Stimulated activated CD8-positive, alpha-beta memory T cell treated with anti-CD3 and anti-CD28 coated beads, Interleukin-7, amount 100 ng/mL, for 48 hours (primary cell): ENCODE measurements at places on chromosomes 13 and 19.

DNA sequence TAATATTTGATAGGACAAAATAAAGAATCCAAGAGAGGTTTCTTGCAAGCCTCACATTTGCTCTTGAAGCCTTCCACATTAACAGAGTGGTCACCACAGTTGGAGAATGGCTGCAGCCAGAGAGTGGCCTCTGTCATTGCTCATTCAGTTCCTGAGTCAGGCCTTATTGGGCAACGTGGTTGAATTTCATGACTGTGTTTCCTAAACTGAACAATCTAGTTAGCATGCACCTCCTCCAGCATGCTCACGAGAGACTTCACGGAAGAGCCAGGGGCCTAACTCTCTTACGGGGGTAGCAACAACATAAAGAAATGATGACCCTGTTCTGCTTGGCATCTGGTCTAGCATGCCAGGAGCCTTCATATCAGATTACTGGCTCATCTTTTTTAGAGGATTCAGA, 9.6 kb upstream of the UBL3 start:
- no peak for DNase-seq

DNA sequence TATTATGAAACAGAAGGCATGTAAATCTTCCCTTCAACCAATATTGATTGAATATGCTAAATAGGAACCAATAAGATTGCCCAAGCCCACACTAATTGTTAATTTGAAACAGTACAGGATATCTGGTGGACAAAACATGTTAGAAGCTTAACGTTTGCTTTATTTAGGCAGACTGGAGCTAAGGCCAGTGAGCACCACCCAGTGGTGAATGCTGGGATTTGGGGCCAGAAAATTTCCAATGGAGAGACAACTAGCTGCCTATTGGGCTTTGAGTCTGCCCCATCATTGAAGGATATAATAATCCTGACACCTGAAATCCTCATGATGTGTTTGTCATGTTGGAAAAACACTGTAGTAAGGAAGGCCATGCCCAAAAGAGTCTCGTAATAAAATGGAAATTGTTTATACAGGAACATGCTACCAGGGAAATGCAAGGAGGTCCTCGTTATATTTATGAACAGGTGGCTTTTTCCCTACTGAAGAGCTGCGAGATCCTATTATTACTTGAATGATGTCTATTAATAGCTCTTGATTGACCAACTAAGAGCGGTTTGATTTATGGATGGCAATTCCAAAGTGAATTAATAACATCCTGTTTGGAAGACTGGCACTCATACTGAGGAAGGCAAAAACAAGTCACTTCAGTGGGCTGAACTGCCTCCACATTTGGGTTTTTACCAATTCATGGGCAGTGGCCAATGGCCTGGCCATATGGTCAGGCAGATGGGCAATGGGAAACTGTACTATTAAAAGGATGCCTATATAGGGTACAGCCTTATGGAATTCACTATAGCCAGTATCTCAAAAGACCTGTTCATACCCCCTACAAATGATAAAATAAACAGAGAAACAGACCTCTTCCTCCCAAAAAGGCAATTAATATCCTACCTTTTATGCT, 8.7 kb downstream of the SIGLECL1 start:
- no peak for DNase-seq

- no peak for DNase-seq
Measured at GRCh38 chr13:103540382-103540765, 474.2 kb upstream of the SLC10A2 start.

GRCh38 chr19:16038196-16038695, 38.0 kb upstream of the TPM4 start:
- DNase-seq = no peak

DNA sequence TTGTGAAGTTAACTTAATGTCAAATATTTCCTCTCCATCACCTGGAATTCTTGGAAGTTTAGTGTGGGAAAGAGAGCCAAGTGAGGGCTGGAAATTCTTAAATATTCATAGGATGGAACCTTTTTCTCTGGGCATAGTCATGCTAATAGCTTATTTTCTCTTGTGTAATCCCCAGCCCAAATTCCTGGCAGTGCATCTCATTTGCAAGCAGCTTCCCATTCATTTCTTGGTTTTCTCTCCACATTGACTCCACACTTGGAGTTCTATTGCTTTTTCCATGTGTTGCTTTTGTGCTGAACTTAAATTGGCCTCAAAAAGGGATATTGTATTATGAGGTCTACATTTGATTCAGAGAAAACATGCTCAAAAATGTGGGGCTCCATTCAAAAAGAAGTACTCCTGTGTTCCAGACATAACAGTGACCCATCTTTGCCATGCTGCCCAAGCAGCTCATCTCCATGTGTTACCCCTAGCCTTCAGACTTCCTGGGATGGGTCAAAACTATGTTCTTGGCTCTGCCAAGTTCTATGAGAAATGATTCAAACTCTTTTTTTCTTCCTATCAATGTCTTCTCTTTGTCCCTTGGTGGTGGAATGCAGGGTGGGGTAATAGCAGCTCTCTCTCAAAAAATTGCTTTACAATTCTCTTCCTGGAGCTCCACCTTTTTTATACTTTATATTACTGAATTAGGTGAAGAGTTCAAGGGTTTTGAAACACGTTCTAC, 2471.5 kb downstream of the PCDH9 start:
- no peak for DNase-seq

DNA sequence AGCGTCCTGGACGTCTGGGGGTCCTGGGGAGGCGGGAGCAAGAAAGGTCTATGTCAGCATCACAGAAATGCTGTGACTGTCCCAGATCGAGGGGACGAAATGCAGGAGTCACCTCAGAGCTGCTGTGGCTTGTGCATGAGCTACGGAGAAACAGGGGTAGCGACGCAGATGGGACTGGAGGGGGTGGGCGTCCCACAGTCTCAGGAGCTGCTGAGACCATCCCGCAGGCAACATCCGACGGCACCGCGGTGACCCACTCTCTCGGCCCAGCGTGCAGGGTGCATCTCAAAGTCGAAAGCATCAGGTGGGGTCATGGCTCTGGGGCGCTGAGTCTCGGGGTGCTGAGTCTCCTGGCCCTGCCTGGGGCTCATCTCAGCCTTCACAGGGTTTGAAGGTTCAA, 37.4 kb upstream of the C13orf46 start:
- no peak for DNase-seq

- DNase-seq = no peak
Measured at GRCh38 chr19:16015805-16016173, 60.5 kb upstream of the TPM4 start.

- DNase-seq = no peak
Measured at GRCh38 chr13:58004751-58005150, 373.2 kb downstream of the PCDH17 start.

- DNase-seq = no peak
Measured at GRCh38 chr13:35191883-35192282, 249.8 kb downstream of the NBEA start.

DNA sequence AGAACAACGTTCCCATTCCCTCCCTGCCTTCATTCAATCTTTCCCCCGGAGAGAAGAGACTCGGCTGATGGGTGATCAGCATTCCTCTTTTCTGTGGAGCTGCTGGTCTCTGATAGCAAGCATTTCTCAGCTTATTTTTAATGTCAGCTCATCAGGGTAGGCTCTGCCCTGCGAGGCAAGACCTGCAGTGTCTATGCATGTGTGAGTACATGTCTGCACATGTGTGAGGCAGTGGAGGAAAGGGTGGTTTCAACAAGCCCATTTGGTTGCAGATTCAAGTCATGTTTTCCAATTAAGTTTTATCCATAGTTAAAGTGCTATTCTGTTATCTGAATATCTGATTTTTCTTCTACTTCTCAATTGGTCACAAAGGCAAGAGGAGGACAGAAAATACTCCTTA, 19.5 kb downstream of the SLC10A2 start:
- no peak for DNase-seq

DNA sequence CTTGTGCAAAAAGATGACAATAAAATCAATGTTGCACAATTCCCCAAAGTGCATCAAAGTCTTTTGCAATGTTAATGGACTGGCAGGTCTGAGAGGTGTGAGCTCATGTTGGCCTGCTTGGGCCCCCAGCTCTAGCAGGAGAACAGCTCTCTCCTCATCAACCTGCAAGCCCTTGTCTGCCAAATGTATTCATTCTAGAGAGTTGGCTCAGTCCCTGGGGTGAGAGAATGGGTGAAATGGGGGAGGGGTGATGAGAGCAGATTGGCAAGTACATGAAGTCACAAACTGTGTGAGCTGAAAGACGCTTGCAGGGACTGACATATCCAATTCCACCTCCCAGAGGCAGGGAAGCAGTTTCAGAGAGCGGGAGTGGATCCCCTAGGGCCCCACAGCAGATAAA, 465.1 kb upstream of the ZNF507 start:
- DNase-seq = no peak

GRCh38 chr13:28327373-28328270, 167.3 kb downstream of the FLT1 start:
- no peak for DNase-seq

DNA sequence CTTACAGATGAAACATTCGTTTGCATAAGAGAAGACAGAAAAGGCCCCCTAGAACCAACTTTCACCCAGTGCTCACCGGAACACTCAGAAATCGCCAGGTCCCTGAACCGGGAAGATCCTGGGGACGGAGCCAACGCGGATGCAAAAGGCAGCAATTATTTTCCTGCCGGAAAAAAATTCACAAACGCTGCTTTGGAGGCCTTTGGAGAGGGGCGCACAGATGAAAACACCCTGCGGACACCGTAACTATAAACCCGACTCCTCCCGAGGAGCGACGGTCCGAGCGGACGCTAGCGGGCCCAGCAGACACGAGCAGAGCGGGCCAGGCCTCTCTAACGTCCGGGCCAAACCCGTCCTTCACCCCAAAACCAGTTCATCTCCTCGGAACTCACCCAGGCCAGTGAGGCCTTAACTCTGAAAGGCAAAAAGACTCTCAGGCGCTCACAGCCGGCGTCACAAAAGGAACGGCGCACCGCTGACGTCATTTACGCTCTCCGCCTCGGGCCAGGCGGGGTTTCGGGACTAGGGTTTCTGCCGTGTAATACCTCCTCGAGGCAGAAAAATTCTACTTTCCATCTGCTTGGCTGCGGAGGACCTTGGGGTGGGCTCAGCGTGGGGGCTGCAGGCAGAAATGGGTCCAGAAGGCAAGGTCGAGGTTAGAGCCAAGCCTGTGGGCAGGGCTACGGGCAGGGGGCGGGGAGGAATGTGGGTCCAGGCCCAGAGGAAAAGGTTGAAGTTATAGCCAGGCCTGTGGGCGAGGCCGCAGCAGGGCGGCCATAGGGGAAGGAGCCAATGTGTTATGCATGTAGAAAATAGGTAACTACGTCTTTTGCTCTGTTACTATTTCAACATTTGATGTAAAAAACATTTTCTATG, at the start of gene ZNF426:
Gene ZNF426, minus strand, starts transcription at position 463 of the 876 bp plus-strand sequence. CDS start 2,413 bp downstream, outside the sequence.
- DNase-seq = peak; percentile 79

- DNase-seq = no peak
Measured at GRCh38 chr13:28094306-28094705, 6.1 kb downstream of the FLT3 start.

DNA sequence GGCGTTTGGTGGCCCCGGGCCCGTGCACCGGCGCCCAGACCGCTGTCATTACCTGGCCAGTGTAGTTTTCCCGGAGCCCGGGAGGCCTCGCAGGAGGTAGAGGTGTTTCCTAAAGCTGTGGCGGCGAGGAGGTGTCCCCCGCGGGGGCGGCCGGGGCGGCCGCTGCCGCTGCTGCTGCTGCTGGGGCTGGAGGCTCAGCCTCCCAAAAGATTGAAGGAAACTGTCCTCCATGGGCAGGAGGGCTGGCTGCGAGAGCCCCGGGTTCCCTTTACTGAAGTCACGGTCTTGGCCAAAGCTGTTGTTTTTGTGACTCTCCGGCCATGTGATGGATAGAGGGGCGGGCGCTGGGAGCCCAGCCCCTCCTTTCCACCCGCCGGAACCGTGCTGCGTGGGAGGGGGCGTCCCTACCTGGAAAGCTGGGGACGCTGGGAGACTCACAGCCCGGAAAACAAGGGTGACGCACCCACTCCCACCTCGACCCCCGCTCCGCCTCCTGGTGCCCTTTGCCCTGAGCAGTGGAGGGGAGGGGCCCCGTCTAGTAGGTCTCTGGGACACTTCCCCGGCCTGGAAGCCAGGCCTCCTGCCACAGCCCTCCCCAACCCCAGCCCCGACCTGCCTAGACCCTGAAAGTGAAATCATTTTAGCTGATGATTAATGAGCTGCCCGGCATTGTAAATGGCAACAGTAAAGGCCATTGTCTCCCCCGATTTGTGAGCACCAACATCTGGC, at the start of gene N4BP2L1:
Gene N4BP2L1, minus strand, starts transcription at position 279 of the 729 bp plus-strand sequence. Its CDS starts 48 bp downstream, at position 231.
- DNase-seq = peak; percentile 86

- DNase-seq = peak; percentile 83
Measured at GRCh38 chr19:48419158-48419920, 25.9 kb downstream of the GRIN2D start.

DNA sequence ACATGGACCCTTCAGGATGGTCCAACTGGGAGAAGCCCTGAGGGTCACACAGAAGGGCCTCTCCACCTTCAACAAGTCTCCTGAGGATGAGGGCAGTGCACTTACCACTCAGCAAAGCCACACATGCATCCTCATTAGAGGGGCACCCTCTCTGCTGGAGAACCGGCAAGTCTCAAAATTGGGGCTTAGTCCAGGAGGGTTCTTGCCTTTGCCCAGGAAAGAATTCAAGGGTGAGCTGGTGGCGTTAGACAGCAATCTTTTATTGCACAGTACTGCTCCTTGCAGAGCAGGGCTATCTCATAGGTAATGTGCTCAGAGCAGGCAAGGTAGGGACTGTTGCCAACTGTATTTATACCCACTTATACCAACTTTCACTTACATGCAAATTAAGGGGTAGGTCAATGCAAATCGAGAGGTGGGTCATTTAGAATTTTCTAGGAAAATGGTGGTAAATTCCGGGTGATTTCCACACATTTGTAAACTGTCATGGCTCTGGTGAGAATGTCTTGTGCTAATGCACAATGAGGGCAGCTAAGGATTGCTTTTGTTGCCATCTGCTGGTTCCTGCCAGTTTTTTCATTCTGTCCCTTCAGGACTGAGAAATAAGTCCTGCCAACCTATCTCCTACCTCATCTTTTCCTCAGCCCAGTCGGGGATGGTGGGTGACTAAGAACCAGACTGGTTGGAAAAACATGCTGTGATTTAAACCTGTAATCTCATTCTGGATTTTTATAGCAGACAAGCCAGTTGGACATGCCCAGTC, 27.8 kb upstream of the IGSF23 start:
- no peak for DNase-seq

- DNase-seq = no peak
Measured at GRCh38 chr13:23744315-23744714, 144.9 kb downstream of the MIPEP start.

GRCh38 chr13:101157261-101157660, 259.0 kb downstream of the NALCN start:
- DNase-seq = no peak

DNA sequence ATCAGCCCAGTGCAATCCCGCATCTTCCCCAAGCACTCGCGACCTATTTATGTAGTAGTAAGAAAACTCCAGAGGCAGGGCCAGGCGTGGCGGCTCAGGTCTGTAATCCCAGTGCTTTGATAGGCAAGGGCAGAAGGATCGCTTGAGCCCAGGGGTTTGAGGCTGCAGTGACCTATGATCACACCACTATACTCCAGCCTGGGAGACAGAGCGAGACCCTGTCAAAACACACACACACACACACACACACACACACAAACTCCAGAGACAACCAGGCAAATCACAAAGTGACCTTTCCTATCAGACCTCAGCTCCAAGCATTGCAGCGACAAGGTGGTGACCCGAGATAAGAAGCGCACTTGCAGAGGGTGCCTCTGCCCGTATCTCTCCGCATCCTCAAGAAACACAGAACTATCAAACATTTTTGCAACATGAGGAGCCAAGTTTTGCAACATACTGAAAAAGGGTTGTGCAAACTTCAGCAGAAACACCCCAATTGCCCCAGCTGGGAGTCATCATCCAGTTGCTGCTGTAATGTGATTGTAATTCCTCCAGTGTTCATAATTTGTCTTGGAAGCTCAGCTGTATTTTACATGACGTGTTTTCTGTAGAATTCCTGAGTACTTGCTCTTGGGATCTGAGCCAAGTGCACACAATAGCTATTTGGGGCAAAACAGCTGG, 8.7 kb upstream of the KLF2 start:
- no peak for DNase-seq
